Cerebellar nuclear complex (tissue), 1 donor: ENCODE measurements at places on chromosomes 1 and 21.

GRCh38 chr1:162380061-162380846, 1.3 kb upstream of the C1orf226 start:
- no peak for DNase-seq

GRCh38 chr21:16423921-16424320, 694.1 kb downstream of the USP25 start:
- no peak for DNase-seq

DNA sequence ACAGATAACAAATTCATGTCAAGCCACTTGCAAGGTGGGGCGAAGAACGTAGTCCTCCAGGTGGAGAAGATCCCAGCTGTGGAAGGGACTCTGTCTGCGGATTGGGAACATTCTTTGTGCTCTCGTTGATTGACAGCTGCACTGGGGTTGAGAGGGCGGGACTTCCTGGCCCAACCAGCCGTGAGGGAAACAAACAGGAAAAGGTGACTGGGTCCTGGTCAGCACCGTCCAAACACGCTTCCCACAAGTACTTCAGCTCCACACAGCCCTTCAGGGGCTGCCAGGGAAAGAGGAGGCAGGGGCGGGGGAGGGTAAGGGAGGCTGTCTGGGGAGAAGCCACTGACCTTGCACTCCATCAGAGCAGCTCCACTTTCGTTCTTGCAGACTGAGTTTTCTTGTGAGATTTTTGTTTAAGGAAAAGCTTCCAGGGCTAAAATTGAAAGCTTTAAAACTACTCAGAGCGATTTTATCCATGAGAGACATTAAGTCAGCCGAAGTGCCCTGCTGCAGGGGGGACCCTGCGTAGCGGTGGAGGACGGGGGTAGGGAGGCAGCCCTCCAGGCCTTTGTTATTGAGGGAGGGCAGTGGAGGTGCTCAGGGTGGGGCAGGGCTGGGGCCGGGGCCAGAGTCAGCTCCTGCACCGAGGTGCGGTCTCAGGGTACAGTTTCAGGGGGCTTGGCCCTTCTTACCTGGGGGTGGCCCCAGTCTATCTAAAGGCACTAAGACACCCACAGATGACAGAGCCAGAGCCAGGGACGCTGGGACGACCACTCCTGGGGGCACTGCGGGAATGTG, 21.6 kb upstream of the STUM start:
- DNase-seq, result no peak

DNA sequence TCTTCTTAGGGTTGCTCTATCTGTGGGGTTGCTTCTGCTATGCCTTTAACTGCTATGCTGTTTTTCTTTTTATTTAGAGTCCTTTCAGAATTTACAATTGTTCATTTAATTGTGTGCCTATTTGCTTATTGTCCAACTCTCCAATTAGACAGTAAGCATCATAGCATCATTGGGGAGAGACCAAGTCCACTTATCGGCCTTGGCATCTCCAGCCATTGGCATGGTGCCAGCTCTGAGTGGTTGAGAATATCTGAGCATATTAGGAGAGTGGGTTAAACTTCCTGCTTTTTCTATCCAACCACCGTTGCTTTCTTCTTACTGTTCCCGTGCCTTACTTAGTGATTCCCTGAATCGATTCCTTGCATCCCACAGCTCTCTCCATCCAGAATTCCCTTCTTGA, 535.0 kb downstream of the AJAP1 start:
- no peak for DNase-seq

GRCh38 chr1:159700312-159700711, 14.1 kb downstream of the CRP start:
- no peak for DNase-seq

- no peak for DNase-seq
These were observed 9.0 kb downstream of the SLC1A7 start for GRCh38 chr1:53133261-53134041.

DNA sequence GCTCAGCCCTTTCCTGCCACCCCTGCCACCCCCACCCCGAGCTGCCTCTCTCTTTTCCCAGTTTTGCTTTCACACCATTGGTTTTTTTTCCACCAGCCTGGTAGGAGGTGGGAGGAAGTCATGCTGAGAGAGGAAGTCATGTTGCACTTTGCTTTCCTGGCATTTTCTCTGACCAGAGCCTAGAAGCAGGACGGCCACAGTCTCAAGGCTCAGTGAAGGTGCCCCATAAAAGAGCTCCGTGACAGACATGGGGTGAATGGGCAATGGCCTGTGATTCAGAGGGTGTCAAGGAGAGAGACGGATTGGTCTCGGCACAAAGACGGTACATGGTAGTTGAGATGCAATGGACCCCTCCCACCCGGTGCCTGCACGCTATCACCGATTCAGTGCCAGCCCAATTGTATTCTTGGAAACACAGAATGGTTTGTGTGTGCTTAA, 42.1 kb upstream of the DMRTB1 start:
- no peak for DNase-seq

- DNase-seq, result no peak
These were observed 6.9 kb upstream of the NOS1AP start for GRCh38 chr1:162062542-162063015.

DNA sequence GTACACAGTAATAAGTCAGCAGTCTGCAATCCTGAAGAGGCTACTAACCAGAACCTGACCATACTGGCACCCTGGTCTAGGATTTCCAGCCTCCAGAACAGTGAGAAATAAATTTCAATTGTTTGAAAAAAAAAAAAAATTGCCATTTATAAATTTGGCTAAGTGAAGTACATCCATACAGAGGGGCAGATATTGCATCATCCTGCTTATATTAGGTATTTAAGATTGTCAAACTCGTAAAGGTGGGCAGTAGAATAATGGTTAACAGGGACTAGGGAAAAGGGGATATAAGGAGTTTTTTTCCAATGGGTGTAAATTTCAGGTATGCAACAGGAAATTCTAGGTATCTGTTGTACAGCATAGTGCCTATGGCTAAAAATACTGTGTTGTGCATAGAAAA, 1250.9 kb downstream of the BRINP3 start:
- no peak for DNase-seq

DNA sequence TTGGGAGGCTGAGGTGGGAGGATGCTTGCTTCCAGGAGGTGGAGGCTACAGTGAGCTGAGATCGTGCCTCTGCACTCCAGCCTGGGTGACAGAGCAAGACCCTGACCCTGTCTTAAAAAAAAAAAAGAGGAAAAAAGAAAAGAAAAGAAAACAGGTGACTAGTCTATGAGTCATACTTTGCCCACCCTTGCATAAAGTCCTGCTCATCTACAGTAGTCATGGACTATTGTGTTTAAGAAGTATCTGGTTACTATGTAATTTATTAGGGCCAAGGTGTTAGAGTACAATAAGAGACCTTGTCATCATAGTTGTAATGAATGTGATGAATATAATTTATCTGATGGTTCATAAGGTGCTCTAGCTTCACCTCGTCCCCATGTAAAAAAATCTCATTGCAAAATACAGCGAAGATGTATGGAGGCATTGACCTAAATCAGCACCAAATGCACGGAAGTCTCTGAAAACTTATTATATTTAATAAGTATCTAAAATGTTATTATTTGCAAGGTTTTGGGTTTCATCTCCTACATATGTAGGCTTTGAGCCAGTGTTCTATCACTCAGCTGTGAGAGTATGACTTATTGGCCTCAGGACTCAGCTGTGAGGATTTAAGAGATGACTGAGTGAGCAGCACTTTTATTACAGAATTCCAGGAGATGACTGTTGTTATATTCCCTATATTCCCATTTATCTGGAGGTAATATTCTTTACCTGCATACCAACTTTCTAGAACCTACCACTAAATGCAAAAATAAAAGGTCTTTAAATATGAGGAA, 19.9 kb upstream of the KCNJ6 start:
- DNase-seq, result no peak

GRCh38 chr21:42298237-42298636, 17.0 kb downstream of the TFF3 start:
- DNase-seq, result no peak

- DNase-seq, result no peak
These were observed 69.8 kb downstream of the HFM1 start for GRCh38 chr1:91334856-91335255.

DNA sequence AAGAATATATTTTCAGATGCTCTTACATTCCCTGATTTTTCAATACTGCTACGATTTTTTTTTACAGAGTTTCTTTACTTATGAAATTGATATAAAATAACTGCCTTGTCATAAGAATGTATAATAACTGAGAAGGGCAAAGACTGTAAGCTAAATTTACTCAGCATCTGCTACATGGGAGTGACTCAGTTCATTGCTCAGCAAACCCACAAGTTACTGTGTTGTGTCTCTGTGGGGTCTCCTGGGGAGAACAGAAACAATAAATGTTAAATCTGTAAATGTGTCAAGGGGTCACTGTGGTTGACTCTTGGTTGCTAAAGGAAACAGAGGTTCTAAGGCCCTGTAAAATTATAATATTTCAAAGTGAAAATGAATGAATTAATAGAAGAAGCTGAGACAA, 210.3 kb upstream of the CACYBP start:
- no peak for DNase-seq

- DNase-seq, result no peak
These were observed 46.9 kb downstream of the IL23R start for GRCh38 chr1:67213164-67213563.

GRCh38 chr1:44554706-44555105, 119.6 kb downstream of the TMEM53 start:
- no peak for DNase-seq

GRCh38 chr1:9388335-9389180, 95.9 kb downstream of the SPSB1 start:
- DNase-seq, result no peak
